ENCODE measurements at places on chromosomes 3 and 15.

DNA sequence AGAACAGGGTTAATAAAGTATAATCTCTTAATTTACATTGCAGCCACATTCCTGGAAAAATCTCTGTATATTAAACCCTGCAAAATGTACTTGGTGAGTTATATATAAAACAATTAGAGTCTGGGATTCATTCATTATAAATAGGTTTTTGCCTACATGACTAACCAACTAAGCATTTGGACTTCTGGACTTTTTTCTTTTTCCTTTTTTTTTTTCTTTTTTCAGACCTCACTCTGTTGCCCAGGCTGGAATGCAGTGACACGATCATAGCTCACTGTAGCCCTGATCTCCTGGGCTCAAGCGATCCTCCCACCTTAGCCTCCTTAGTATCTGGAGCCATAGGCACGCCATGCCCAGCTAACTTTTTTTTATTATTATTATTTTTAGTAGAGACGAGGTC, 4.5 kb downstream of the DNAJC13 start:
- H3K4me3 ChIP-seq, result no peak overlapping the region
- H3K4me1 ChIP-seq, result peaks cover 14% of the 10 kb centered on the region
- H3K27ac ChIP-seq, result no peak overlapping the region
- H3K27me3 ChIP-seq, result no peaks in the 10 kb centered on the region
- DNase-seq, result no peak
- peaks cover 16% of the 10 kb centered on the region for H3K36me3 ChIP-seq

- peaks cover 8% of the 10 kb centered on the region for H3K4me1 ChIP-seq
- H3K27me3 ChIP-seq, result peaks cover 25% of the 10 kb centered on the region
- no peak for DNase-seq
- no peak overlapping the region for H3K27ac ChIP-seq
Measured at GRCh38 chr3:149653564-149653963, 4.3 kb downstream of the WWTR1 start.

- H3K4me1 ChIP-seq, result peaks cover 12% of the 10 kb centered on the region
- H3K27me3 ChIP-seq, result no peaks in the 10 kb centered on the region
- H3K27ac ChIP-seq, result no peak overlapping the region
- H3K4me3 ChIP-seq, result no peak overlapping the region
Measured at GRCh38 chr3:143812481-143812880, 35.8 kb downstream of the SLC9A9 start.

GRCh38 chr3:109356442-109357155, 19.3 kb upstream of the DPPA4 start:
- H3K27me3 ChIP-seq, result no peaks in the 10 kb centered on the region
- no peaks in the 10 kb centered on the region for H3K4me1 ChIP-seq

DNA sequence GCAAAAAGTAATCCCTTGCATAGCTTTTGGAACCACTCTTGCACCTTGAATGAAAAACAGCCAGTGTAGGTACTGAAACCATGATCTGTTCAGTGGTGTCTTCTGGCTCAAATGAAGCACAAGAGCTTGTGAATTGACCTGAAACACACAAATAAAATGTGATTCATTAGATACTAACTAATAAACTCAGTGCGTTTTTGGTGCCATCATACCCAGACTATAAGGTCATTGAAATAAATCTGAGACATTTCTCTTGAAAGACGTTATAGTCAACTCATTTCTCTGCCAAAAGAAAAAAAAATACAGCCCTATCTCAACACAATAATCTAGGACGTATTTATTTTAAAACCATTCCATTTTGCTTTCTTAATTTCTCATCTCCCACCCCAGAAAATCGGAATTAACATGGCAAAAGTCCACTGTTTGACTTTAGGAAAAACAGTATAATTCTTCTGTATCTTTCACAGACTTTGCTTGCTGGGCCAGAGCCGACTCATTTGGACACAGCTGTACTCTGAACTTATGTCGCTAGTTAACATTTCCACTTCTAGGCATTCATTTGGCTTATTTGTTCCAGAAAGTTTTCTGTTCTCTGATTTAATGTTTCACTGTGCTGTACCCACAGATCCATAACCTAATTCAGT, 284.9 kb upstream of the TBL1XR1 start:
- no peaks in the 10 kb centered on the region for H3K4me1 ChIP-seq
- H3K4me3 ChIP-seq, result no peak overlapping the region
- H3K27me3 ChIP-seq, result no peaks in the 10 kb centered on the region
- no peaks in the 10 kb centered on the region for H3K36me3 ChIP-seq
- no peak overlapping the region for H3K27ac ChIP-seq
- DNase-seq, result no peak

- H3K27me3 ChIP-seq, result no peaks in the 10 kb centered on the region
- peaks cover 7% of the 10 kb centered on the region for H3K36me3 ChIP-seq
- H3K4me1 ChIP-seq, result no peaks in the 10 kb centered on the region
- H3K27ac ChIP-seq, result peak overlapping the region; percentile 39
Measured at GRCh38 chr3:67377299-67377698, 277.1 kb downstream of the SUCLG2 start.
